ENCODE measurements at places on chromosomes 4 and X.

DNA sequence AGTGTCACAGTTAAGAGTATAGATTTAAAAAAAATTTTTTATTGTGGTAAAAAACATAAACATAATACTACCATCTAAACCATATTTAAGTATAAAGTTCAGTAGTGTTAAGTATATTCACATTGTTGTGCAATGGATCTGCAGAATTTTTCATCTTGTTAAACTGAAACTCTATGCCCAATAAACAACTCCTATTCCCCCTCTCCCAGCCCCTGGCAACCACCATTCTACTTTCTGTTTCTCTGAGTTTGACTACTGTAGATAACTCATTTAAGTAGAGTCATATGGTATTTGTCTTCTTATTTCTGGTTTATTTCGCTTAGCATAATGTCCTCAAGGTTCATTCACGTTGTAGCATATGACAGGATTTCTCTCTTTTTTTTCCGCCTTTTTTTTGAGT is 112.4 kb downstream of the PTTG2 start:
- no peak for DNase-seq

- DNase-seq: no peak
These were observed 75.9 kb downstream of the SPATA18 start for GRCh38 chr4:52126966-52127365.

DNA sequence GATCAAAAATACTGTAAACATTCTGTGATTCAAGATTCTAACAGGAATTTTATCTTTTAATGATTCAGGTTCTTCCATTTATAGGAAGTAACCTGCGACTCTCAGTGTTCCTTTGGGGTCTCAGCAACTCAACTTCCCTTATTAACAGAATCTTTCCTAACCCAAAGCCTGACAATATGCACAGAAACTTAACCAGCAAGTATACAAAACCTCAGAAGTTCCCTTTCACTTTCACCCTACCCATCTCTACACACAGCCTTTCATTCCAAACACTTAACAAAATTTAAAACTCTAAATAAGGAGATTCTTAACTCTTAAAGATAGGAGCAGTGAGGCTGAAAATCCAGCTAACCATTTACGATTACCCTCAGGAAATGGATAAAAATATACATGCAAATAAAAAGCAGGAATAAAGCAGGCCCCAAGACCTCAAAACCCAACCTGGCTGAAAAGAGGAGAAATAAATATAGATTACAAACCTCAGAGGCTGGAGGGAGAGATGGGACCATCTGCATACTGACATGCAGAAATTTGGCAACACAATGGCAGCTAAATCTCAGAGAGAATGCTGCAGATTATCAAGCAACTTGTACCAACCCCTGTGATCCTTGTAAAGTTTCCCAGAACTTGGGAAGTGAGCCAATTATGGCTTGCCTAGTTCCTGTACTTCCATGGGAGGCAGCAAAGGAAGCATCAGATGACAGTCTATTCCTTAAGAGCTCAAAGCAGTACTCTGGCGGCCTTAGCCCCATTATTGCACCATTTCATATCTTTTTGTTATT is 101.0 kb downstream of the ATP11C start:
- no peak for DNase-seq

DNA sequence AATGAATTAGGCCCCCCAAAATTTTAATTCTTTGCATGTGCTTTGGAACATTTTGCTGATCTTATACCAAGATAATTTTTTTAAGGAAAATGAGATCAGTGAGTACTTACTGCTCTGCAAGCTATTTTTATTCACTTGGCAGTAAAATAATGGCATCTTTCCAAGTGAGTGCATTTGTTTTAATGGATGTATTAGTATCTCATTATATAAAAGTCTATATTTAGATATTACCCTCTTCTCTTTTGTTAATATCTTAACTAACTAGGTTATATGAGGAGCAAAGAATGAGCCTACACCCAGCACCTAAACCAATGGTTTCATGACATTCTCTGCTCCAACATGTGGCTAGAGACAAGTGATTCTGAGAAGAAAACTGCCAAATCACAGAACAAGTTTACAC is 21.1 kb upstream of the ARAF start:
- DNase-seq: no peak

Measured in hippocampal formation (tissue), 2 donors.